ENCODE measurements at places on chromosomes 13 and 19.

DNA sequence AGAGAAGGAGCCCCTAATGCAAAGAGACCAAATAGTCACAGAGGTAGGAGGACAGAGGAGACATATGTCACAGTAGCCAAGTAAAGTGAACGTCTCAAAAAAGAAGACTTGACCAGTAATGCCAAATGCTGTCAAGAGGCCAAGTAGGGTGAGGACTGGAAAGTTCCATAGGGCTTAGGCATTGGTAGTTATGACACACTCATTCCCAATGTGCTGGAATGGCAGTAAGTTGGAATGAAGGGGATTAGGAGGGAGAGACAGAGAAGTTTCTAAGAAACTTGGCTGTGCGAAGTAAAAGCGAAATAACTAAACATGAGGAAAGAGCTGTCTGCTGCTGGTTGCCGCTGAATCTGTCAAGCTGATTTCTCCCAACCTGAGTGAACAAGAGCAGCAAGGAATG is 14.9 kb upstream of the FRY start:
- no peak for DNase-seq

DNA sequence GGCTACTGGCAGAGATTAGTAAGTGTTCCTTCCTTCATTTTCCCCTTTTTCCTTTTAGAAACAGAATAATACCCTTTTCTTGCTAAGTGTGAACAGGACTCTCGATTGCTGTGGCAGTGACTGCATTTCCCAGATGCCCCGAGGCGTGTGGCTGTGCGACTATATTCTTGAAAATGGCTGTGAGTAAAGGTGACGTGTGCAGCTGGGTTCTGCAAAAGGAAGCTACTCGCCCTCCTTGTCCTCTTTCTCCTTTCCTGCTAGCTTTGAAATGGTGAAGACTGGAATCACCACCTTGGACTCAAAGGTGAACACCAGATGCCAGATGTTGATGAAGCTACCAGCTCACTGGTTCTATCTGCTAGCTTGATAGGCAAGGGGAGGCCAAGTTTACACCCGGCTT is 121.4 kb downstream of the MIPEP start:
- no peak for DNase-seq

- DNase-seq = peak; percentile 84
Measured at GRCh38 chr19:18416778-18417249, 2.4 kb upstream of the SSBP4 start.

DNA sequence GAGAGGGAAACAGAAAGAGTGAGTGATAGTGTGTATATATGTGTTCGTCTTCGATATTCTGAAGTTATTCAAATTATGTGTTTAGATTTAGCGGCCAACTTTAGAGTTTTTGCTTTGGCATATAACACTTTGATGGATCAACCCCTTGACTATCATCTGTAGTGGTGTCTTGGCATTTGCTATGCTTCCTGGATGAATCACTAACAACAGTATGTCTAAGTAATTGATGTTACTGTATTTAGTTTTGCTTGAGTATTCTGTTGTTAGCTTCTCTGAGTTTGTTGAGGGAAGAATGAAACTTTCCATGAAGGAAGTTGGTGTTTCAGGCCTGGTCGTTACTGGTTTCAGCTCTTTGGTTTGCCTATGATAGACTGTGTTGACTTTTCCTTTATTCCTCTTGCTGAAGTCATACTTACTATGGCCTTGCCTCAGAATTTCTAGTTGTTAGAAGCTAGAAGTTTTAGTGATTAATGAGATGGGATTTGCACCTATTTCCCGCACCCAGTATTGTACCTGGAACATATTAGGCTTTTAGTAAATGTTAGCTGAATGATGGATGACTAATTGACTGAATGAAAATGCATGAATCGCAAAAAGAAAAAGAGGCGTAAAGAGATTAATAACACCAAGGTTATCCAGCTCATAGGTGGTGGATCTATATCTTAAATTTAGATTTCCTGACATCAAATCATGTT is 20.7 kb downstream of the NDFIP2 start:
- peak; percentile 19 for DNase-seq

- no peak for DNase-seq
Measured at GRCh38 chr13:113632706-113633484, 25.1 kb downstream of the ATP4B start.

DNA sequence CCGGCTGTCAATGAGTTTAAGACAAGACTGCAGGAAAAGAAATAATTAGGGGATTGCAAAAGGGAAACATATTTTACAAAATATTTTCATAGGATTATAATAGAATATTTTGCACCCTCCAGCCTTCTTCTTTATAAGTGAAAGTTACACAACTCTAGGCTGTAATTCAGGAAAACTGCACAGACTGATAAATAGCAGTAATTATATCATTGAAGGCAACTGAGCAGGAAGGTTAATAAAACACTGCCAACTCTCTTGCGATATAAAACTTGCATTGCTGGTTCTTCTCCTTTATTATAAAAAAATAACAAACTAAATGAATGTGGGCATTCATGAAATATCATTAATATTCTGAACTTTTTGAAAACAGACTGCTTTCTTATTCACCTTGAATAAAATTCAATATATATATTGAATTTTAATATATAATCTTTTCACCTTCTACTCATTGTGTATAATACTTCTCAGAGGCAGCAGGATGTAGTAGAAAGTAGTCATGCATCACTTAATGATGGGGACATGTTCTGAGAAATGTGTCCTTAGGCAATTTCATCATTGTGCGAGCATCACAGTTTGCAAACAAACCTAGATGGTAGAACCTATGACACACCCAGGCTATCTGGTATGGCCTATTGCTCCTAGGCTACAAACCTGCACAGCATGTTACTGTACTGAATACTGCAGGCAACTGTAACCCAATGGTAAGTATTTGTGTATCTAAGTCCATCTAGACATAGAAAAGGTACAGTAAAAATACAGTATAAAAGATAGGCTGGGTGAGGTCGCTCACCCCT is 24.9 kb upstream of the STARD13 start:
- no peak for DNase-seq

GRCh38 chr13:24649688-24650043 is 30.5 kb upstream of the ATP12A start:
- DNase-seq = no peak

DNA sequence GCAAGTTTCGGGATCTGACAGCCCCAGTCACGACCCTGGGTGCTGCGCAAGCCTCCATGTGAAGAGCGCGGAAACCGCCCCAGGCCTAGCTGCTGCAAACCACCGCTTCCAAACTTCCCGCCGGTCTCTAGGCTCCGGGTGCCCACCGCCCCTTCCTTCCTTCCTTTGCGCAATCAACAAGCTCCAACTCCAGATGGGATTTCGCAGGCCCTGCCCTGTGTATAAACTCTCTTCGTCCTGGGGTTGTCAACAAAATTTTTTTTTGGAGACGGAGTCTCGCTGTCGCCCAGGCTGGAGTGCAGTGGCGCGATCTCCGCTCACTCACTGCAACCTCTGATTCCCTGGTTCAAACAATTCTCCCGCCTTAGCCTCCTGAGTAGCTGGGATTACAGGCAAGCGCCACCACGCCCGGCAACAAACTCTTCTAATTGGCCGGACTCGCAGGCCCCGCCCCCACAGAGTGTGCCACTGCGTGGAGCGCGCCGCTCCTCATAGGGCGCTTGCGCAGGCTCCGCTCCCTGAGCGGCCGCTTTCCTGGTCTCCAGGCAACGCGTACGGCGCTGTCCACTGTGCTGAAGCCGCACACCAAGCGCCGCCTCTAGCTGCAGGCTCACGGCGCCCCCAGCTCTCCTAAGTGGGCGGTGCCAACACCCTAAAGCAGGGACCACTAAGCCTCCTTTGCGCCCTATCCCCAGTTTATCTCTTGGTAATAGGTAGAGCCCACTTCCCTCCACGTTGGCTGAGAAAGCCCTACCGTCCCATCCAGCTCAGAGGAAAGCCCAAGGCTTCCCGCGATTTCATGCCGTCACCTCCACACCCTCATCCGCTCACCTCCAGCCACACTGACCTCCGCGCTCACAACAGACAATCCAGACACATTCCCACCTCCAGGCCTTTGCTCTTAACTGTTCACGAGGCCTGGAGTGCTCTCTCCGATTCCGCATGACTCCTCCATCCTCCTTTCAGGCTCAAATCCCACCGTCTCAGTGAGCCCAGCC is 5.5 kb upstream of the QTRT1 start:
- DNase-seq = peak; percentile 99

DNA sequence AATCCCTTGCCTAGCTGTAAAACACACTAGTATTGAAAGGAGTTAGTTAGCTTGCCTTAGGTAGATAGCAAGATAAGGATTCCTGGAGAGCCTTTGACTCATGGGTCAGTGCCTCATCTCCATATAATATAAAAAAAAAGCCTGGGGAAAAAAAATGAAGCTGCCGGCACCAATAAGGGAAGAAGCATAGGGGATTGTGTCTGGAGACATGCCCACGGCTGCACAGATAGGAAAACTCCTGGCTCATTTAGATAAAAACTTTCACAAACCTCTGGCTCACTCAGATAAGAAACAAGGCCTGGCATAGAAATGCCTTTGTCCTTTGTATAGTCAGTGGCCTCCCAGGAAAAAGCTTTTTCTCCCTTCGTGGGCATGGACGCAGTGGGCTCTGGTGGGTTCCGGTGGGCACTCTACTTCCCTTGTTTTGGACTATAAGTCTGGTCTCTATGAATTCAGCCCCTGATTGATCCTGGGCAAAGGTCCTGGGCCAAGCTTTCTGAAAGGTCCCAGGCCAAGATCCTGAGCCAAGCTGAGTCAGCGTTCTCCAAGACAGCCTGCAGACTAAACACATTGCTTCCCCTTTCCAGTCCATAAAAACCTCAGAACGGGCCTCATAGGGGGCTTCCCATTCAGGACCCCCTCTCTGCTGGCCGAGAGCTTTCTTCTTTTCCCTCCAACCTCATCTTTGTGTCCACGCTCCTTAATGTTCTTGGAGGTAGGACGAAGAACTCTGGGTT is 4.9 kb upstream of the OR7A17 start:
- DNase-seq = no peak

DNA sequence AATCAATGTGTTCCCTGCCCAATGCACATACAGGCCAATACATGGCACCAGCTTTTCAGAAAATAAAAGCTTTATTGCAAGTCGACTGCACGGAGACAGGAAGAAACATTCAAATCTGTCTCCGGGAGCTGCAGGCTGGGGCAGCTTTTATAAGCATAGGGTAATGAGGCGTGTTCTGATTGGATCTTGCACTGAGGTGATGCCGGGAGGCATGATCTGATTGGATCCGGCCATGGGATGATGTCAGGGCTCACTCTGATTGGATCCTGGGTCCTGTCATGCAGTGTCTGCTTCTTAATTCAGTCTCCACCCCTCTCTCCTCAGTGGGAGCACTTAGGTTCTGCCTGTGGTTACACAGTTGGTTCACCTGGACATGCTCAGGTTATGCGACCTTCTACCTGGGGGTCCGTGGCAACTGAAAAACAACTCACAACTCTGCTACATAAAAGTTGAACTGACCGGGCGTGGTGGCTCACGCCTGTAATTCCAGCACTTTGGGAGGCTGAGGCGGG is 11.8 kb upstream of the FBN3 start:
- no peak for DNase-seq

- no peak for DNase-seq
Measured at GRCh38 chr13:52949044-52949443, 79.6 kb upstream of the OLFM4 start.

- DNase-seq = peak; percentile 53
Measured at GRCh38 chr13:39417643-39418042, 185.3 kb downstream of the LHFPL6 start.

GRCh38 chr13:44921931-44922758 is 67.1 kb downstream of the NUFIP1 start:
- peak; percentile 55 for DNase-seq

GRCh38 chr19:8074501-8074900 is 21.9 kb downstream of the CCL25 start:
- DNase-seq = no peak
